ENCODE measurements at places on chromosomes 13 and 19. TPM values are rescaled to one million over a fixed set of nuclear protein-coding genes. Genes with fewer than 3 reads are reported as not detected.
A peak's percentile ranks its signal among the peaks of the same experiment; 100 is the strongest.

DNA sequence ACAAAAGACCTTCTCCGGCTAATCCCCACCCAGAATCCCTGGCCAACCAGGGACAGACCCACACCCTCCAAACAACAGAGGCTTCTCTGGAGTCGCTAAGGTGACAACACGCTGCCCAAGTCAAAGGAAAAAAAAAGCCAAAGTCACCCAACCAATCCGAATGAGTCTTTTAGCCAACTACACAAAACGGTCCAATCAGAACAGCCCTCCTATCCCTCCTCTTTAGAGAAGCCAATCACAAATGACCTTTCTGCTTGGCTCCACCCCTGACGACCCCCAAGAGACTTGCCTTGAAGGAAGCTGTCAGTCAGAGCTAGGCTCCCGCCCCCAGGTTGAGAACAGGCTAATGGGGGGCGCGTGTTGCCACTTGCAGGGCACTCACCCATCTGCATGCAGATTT lies 6.6 kb upstream of the FBXW9 start:
- no peak for DNase-seq

NBEA gene
- 4.2 TPM for total RNA-seq

TLE6 gene
- 4.7 TPM for total RNA-seq

DNA sequence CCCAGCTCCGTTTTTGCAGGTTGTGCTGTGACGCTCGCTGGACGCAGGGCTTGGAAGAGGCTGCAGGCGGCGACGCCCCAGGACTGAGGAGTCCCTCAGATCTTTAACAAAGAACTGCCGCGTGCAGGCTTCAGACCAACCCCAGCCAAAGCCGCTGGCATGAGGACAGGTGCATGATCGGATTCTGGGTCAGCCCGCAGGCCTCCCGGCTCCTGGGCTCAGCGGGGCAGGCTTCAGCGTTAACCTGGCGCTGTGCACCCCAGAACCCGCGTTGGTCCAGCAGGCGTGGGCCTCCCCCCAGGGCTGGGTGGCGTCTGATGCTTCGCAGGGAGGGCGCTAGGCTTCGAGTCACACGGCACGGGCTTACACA lies 920 bp upstream of the TIMM13 start:
- DNase-seq: no peak

P2RY11 gene
- total RNA-seq: 3.6 TPM

ZNF584 gene
- total RNA-seq: 15.7 TPM

DNA sequence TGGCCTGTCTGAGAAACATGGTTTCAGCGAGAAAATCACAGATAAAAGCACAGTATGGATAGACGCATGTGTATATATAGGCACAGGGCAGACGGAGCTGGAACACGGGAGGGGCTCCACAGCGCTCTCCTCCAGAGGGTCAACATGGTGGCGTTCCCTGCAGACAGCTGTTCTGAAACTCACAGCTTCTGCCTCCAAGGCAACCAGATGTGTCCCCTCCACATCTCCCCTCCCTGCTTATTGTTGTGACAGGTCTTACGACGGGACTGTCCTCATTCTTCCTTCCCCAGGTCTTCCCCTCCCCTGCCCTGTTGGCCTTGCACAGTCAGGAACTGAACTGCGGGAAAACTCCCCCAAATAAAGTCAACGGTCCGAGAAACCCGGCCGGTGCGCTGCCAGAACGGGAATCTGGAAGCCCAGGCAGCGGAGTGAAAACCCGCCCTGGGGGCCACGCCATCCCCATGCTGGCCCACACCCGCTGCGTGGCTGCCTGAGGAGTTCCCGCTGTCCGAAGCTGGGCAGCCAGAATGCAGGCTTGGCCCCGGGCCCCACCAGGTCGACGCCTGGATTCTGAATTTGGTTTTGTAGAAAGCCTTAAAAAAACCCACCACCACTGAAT lies 2.6 kb upstream of the TIMM13 start:
- DNase-seq: no peak

DNA sequence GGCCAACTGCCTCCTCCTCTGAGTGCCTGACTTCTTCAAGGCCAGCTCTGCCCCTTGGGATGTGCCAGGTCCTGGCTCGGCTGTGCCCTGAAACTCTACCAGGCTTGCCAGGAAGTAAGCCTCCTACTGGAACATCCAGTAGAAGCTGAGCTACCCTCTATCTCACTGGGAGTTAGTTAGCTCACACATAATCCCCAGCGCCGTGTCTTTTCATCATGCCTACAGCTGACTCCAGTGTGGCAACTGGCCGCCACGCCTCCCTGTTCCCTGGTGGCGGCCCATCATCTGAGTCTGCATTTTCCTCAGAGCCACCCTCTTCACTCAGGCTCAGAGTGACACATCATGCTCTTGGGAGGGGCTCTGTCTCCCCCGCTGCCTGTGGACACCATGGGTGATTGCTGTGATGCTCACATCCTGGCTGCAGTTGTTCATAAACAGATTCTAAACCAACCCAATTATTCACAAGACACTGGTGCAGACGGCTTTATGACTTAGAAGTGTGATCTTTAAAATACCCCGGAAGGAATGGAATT lies 131.9 kb upstream of the IRS2 start:
- DNase-seq: no peak

- peak; percentile 58 for DNase-seq
Measured at GRCh38 chr19:44988896-44989556, 12.2 kb upstream of the RELB start.

RFPL4A gene
- not detected for total RNA-seq

AMER2 gene
- total RNA-seq: not detected

DNA sequence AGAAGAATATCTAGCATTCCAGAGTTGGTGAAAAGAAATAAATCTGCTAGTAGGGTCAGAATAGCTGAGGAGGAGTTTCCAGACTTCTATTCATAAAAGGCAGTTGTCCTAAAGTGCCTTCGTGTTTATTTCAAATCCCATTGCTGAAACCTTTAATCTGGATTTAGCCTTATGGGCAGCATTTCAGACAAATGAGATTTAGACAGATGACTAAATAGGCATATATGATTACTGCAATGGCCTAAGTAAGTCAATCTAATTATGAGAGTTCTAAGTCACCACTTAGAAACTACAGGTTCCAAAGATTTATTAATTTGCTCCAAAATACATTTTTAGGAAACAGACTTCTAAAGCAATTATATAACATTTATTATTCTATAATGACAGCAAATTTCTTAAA lies 368.7 kb downstream of the LIG4 start:
- no peak for DNase-seq

FFAR2 gene
- total RNA-seq: not detected

LAIR1 gene
- total RNA-seq: not detected

NPAS1 gene
- 0.30 TPM for total RNA-seq

DNA sequence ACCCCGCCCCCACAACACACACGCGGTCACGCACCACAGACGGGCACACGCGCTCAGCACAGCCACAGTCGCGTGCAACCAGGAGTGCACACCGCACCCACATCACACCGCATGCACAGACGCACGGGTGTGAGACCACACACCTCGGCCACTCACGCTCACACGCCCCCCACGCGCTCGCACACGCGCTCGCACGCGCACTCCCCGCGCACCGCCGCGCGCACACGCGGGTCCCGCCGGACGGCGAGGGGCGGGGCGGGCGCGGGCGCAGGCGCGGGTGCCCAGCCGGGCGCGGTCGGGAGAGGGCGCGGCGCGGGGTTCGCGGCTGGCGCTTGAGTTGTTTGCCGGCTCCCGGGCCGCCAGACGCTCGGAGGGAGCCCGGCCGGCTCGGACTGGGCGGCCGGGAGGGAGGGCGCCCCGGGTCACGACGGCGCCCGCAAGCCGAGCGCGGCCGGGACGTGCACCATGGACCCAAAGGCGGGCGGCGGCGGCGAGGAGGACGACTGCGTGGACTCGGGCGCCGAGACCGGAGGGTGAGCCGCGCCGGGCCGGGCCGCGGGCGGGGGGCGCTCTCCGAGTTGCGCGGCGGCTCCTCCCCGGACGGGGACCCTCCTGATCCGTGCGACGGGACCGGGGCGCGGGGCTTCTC lies at the start of gene FAM124A:
TSS of gene FAM124A (plus strand) at position 362 of the 649 bp plus-strand sequence. CDS start at position 466, 104 bp downstream.
- DNase-seq: peak; percentile 23

COMP gene
- total RNA-seq: not detected

- DNase-seq: no peak
Measured at GRCh38 chr19:31390711-31391110, 41.5 kb upstream of the TSHZ3 start.

GRCh38 chr19:45099467-45100191 lies 6.7 kb downstream of the PPP1R37 start:
- DNase-seq: no peak

- DNase-seq: no peak
Measured at GRCh38 chr13:30331331-30331771, 24.0 kb upstream of the KATNAL1 start.

DNA sequence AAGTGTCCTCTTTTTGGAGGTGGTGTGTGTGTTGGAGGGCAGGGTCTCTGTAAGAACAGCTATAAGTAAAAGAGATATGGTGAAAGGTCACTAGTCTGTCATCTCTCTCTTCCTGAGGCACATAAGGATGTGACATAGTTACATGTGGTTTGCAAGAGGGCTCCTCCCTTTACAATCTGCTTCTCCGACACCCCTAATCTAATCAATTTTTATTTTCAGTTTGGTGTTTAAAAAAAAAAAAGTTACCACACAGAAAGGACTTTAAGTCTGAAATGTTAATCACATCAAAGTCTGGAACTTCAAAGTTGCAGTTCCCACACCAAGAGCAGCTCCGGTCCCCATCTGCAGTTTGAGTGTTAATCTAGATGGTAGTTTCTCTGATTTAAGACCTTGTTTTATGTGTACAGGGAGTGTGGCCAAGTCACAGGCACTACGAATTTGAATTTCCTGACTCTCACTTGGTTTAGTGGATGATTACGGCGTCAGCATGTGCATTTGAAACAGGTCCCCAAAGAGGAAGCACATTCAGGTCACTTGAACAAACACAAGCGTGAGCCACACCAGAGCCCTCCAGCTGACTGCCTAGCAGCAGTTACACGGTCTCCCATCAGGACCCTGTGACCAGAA lies 53.1 kb downstream of the FOXO1 start:
- DNase-seq: no peak

RHPN2 gene
- 8.0 TPM for total RNA-seq

COMMD6 gene
- 124 TPM for total RNA-seq

GRCh38 chr19:12937927-12938778 lies at the start of gene CALR:
TSS of gene CALR (plus strand) at chr19:12938609. CDS start at chr19:12938680, 71 bp downstream.
- DNase-seq: peak; percentile 97

PSG6 gene
- not detected for total RNA-seq

ZIC5 gene
- 4.9 TPM for total RNA-seq

DNA sequence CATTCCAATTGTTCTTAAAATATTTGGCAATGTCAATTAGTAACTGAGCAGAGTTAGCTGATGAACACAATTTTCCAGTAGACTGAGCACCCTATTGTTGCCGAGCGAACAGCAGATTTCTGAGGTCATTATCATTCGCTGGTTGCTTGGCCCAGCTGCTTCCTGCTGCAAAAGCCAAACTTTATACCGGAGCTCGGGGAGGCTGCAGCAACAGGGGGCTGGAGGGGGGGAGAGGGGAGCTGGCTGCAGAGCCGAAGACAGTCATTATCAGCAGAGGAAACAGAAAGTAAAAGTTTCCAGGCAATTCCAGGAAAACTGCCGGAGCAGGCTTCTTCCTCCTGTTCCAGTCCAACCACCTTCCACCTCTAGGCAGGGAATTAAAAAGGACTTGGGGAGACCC lies 77.9 kb downstream of the ZNF536 start:
- DNase-seq: no peak

GRCh38 chr13:109974354-109974753 lies 188.0 kb upstream of the IRS2 start:
- no peak for DNase-seq

ITGBL1 gene
- 29.5 TPM for total RNA-seq

DNA sequence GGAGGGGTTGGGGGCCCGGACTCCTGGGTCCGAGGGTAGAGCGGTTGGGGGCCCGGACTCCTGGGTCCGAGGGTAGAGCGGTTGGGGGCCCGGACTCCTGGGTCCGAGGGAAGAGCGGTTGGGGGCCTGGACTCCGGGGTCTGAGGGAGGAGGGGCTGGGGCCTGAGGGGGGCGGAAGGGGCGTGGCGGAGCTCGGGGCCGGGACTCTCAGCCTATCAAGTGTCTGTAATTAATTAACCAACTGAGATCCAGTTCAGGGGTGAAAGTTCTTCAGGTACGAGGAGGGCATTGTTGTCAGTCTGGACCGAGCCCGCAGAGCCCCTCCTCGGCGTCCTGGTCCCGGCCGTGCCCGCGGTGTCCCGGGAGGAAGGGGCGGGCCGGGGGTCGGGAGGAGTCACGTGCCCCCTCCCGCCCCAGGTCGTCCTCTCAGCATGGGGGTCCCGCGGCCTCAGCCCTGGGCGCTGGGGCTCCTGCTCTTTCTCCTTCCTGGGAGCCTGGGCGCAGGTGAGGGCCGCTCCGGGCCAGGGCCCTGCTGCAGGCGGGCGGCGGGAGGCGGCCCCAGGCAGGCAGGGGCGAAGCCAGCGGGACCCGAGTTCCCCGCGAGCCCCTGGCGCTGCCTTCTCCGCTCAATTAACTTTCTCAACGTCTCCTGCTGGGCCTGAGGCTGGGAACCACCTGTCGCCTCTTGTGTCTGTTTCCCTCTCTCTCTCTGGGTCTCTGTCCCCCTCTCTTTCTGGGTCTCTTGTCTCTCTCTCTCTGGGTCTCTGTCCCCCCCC lies 697 bp downstream of the FCGRT start:
- no peak for DNase-seq

Data from NCI-H460 (cell line).